ENCODE measurements at places on chromosomes 5 and 9.

- DNase-seq = no peak
Observed at GRCh38 chr5:159923008-159923407, 6.7 kb downstream of the ADRA1B start.

DNA sequence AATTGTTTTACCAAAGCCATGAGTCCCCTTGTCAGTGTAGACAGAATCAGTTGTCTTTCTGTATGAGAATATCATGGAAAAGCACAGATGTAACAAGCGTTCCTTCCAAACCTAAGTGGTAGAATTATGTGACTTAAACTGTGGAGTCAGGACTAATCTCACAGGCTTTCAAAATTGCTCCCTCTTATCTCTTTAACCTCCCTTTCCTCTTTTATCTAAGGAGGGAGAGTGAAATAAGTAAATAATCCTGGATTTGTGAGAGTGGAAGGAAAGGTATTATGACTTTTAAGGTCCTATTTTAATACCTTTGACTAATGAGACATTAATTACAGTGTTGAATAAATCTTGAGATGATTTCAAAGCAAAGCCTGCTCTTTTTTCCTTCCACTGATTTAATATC lies 52.4 kb upstream of the LIFR start:
- no peak for DNase-seq

- no peak for DNase-seq
Observed at GRCh38 chr9:93077367-93077766, 18.6 kb upstream of the CARD19 start.

- DNase-seq = no peak
Observed at GRCh38 chr5:36705055-36705454, 98.6 kb downstream of the SLC1A3 start.

GRCh38 chr5:1121891-1122290 lies 10.0 kb upstream of the SLC12A7 start:
- no peak for DNase-seq

GRCh38 chr9:114688379-114688778 lies 6.4 kb upstream of the TEX48 start:
- DNase-seq = no peak

- no peak for DNase-seq
Observed at GRCh38 chr9:37683531-37684371, 33.0 kb downstream of the FRMPD1 start.

- no peak for DNase-seq
Observed at GRCh38 chr9:134680393-134681060, 38.9 kb downstream of the COL5A1 start.

- DNase-seq = peak; percentile 54
Observed at GRCh38 chr9:79764374-79764773, 192.6 kb downstream of the TLE4 start.

- DNase-seq = no peak
Observed at GRCh38 chr9:90307167-90307833, 335.3 kb downstream of the DIRAS2 start.

- DNase-seq = no peak
Observed at GRCh38 chr5:113024076-113024697, 47.6 kb downstream of the DCP2 start.

DNA sequence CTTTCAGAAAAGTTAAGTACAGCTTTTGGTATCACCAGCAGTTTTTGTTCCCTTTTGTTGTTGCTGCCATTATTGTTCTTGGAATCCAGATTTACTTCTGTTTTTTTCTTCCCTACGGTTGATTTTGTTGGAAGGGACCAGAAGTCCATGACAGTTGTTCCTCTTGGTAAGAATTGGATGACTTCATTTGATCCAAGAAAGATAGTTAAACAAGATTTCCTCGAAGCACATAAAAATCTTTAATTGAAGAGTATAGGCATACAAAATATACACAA lies 65.4 kb downstream of the CDC42SE2 start:
- DNase-seq = no peak

GRCh38 chr5:95900383-95900958 lies 61.2 kb downstream of the ELL2 start:
- DNase-seq = peak; percentile 69

GRCh38 chr9:20693068-20693467 lies 9.0 kb downstream of the FOCAD start:
- DNase-seq = no peak

GRCh38 chr9:116944714-116945534 lies 257.8 kb downstream of the TRIM32 start:
- DNase-seq = no peak

- DNase-seq = no peak
Observed at GRCh38 chr5:57407391-57407790, 75.2 kb downstream of the ACTBL2 start.

DNA sequence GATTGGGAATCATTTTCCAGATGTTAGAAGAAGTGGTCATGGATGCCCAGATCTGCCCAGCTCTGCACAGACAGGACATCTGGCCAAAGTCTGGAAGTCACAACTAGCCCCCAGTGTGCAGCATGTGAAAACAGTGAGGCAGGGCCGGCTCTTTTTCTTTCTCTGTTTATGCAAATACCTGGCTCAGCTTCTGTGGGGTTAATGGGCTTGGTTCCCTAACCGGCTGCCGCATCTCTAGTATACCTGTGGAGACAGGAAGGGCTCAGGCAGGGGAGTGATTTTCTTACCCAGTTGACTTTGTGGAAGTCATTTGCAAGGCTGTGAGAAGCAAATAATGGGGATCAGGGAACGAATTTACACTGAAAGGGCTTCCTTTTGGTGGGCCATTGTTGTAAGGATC lies 254.8 kb upstream of the PANK3 start:
- DNase-seq = no peak

DNA sequence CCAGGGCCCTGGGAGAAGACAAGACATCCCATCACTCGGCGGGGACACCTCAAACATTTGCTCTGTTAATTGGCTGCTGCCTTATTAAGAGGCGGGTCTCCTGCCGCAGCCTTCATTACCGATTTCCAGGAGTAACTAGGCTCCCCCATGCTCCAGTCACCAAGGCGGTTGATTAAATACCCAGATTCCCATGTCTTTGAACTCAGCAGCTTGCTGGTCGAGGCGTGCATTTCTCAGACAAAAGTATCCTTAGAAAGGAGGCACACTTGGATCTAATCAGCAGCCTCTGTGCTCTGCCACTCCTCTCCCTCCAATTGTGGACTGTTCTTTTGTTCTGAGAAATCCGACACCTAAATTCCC lies 228.8 kb downstream of the FSTL4 start:
- DNase-seq = no peak

GRCh38 chr5:132782101-132782500 lies 5.1 kb upstream of the SEPTIN8 start:
- DNase-seq = no peak

DNA sequence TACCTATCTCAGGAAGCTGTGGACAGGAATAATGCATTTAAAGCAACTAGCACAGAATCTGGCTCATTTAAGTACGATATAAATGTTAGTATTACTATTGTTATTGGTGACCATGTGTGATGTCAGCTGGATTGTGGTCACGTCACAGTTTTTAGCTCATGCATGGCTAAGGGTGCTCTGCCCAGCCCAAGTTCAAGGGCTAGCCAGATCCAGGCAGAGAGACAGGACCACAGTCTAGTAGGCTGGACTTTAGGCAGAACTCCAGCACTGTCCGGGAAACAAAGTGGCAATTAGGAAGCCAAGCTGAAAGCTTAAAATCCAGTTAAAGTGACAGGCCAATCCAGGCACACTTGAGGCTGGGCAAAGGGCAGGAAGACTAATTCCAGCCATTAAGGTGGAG lies 273.6 kb downstream of the ADAMTSL1 start:
- DNase-seq = no peak

- peak; percentile 30 for DNase-seq
Observed at GRCh38 chr5:148374690-148375360, 8.9 kb upstream of the FBXO38 start.

GRCh38 chr9:86773422-86773945 lies 173.8 kb downstream of the GAS1 start:
- DNase-seq = no peak

DNA sequence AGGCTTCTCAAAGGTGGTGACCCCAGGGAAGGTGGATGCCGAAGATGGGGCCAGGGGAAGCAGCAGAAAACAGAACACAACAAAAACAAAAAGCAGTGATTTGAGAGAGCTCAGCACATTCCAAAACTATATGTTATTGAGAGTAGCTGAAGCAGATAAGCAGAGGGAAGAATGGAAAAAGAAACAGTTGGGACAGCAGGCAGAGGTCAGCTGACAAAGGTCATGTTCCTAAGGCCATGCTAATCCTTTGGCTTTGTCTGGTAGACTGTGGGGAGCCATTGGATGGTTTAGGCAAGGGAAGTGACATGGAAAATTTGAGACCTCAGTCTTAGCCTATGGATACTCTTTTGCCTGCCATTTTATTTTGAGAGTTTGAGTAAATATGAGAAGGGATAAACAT lies 14.5 kb downstream of the DMGDH start:
- no peak for DNase-seq
